ENCODE measurements at places on chromosomes 2 and 18. TPM values are rescaled to one million over a fixed set of nuclear protein-coding genes. Genes with fewer than 3 reads are reported as not detected.
A peak's percentile ranks its signal among the peaks of the same experiment; 100 is the strongest.

SEH1L gene
- 49.7 TPM for polyA plus RNA-seq

- H3K27me3 ChIP-seq = no peaks in the 10 kb centered on the region
- peak; percentile 30 for DNase-seq
- no peak overlapping the region for H3K4me3 ChIP-seq
- H3K27ac ChIP-seq = no peak overlapping the region
These were observed 258.3 kb downstream of the PRKCE start for GRCh38 chr2:45909677-45910191.

DNA sequence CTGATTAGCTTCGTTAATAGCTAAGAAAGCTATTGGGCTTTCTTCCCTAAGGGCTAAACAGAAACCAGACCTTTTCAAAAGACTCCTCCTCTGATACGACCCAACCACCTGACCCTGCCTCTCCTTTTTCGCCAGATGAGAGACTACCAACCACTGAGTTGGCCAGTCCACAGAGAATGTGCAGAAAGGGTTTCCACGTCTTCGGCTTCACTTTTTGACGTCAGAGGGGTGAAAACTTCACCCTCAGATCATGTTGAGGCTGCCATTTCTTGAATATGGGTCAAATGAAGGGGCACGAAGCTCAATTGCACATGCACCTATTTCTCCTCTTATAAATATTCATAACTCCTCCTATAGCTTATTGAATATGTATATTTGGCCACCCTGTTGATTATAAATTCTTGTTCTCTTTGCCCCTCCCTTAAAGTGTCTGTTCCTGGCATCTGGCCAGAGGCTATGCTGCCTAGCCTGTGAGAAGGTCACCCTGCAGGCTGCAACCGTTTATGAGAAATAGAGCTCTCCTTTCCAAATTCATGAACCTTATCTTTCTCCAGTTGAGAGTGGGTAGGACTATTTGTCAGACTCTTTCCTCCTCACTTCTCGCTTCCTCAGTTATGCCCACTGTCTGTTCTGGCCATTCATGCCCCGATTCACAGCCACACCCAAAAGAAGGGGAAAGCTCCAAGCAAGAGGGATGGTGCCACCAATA lies 301.6 kb downstream of the STK39 start:
- H3K36me3 ChIP-seq = no peaks in the 10 kb centered on the region
- H3K4me1 ChIP-seq = 0 out of 2 replicates have a peak, but pooled peaks cover 13% of the 10 kb centered on the region
- DNase-seq = no peak
- H3K27me3 ChIP-seq = 0 out of 2 replicates have a peak, but pooled peaks cover 4% of the 10 kb centered on the region

- no peaks in the 10 kb centered on the region for H3K27me3 ChIP-seq
- H3K4me1 ChIP-seq = no peaks in the 10 kb centered on the region
- no peaks in the 10 kb centered on the region for H3K36me3 ChIP-seq
- no peak overlapping the region for H3K4me3 ChIP-seq
- H3K27ac ChIP-seq = no peak overlapping the region
These were observed 6.2 kb upstream of the TSPYL6 start for GRCh38 chr2:54262015-54262765.

GRCh38 chr2:46634905-46635304 lies 155.5 kb downstream of the TMEM247 start:
- no peak overlapping the region for H3K27ac ChIP-seq
- no peak for DNase-seq
- H3K27me3 ChIP-seq = no peaks in the 10 kb centered on the region
- no peak overlapping the region for H3K4me3 ChIP-seq
- H3K4me1 ChIP-seq = peaks cover 22% of the 10 kb centered on the region

- peak overlapping the region; percentile 98 for H3K27ac ChIP-seq
- H3K4me1 ChIP-seq = peaks cover 32% of the 10 kb centered on the region
- peak overlapping the region; percentile 97 for H3K4me3 ChIP-seq
- H3K36me3 ChIP-seq = peaks cover 15% of the 10 kb centered on the region
- H3K27me3 ChIP-seq = no peaks in the 10 kb centered on the region
These were observed 721 bp downstream of the MCEE start for GRCh38 chr2:71129114-71129901.

GRCh38 chr2:64092502-64092901 lies 51.7 kb downstream of the PELI1 start:
- no peak for DNase-seq
- no peaks in the 10 kb centered on the region for H3K27me3 ChIP-seq
- H3K4me1 ChIP-seq = no peaks in the 10 kb centered on the region
- H3K4me3 ChIP-seq = no peak overlapping the region
- H3K36me3 ChIP-seq = peaks cover 16% of the 10 kb centered on the region
- H3K27ac ChIP-seq = no peak overlapping the region

DNA sequence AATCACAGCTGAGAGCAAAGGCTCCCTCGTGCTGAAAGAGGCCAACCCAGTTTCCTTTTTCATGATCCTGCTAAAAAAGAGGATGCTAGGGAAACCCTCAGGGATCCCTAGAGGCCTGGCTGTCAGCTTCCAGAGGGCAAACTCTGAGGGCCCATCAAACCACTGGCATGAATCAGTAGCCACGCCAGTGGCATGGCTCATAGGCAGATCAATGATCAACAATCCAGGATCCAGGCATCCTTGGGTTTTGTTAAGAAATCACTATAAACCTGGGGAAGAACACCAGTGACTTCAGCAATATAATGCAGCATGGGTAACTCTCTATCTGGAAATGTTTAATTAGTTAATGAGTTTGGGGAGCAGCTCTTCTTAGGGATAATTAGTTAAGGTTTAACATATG lies 286.5 kb downstream of the C1D start:
- no peak for DNase-seq
- no peak overlapping the region for H3K4me3 ChIP-seq
- no peaks in the 10 kb centered on the region for H3K27me3 ChIP-seq
- H3K4me1 ChIP-seq = 0 out of 2 replicates have a peak, but pooled peaks cover 6% of the 10 kb centered on the region
- H3K36me3 ChIP-seq = no peaks in the 10 kb centered on the region
- H3K27ac ChIP-seq = no peak overlapping the region

DNA sequence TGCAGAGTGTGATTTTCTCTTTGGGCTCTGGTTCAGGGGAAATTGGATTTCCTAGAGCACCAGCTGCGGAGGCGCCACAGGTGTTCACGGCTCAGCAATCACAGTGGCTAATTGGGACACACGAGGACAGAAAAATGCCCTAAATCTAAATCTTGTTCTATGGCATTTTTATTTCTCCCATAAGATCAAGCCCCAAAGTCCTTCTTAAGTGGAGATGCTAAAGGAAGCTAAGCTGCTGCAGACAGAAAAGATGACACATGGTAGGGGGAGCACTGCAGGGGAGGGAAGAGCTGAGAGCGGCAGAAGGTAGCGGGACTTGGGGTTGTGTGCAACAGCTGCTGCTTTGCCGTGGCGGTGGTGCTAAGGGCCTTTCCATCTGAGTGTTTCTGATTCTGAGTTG lies 280.6 kb downstream of the MYT1L start:
- no peaks in the 10 kb centered on the region for H3K27me3 ChIP-seq
- DNase-seq = no peak
- no peak overlapping the region for H3K4me3 ChIP-seq
- no peak overlapping the region for H3K27ac ChIP-seq

- peak overlapping the region; percentile 91 for H3K27ac ChIP-seq
- peak; percentile 52 for DNase-seq
- no peaks in the 10 kb centered on the region for H3K36me3 ChIP-seq
- no peak overlapping the region for H3K4me3 ChIP-seq
- no peaks in the 10 kb centered on the region for H3K27me3 ChIP-seq
These were observed 264.9 kb downstream of the MREG start for GRCh38 chr2:215748446-215748845.

All from GM23248 (cell line).